Ascending aorta (tissue), 2 donors: ENCODE measurements at places on chromosomes 5 and 9.

- DNase-seq, result peak; percentile 62
These were observed 10.3 kb downstream of the NINJ1 start for GRCh38 chr9:93123561-93124283.

- DNase-seq, result no peak
These were observed 5.9 kb upstream of the SLC22A5 start for GRCh38 chr5:132363431-132364112.

DNA sequence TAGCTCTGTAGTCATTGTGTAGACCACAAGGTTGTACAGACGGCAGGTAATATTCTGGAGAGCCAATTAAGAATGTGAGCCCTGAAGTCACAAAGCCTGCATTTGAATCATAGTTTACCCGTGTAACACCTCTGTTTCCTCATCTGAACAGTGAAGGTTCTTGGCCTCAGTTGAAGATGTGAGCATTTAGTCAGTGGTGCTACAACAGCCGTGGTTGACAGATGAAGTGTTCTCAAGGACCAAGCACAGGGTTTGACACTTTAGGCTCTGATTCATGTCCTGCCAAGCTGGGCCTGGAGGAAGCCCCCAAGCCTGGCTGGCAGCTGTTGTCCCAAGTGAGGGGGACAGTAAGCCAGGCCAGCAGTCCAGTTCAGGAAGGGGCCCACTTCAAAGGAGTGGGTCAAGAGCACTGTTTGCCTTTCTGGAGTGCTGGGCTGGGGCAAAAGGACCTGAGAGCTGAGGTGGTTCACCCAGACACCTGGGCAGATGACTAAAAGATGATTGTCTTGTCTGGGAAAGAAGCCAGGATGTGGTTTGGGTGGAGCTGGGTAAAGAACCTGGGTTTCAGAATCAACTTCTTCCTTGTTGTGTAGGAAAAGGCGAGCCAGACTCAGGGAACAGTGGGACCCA, 20.7 kb downstream of the FAXDC2 start:
- DNase-seq, result no peak

DNA sequence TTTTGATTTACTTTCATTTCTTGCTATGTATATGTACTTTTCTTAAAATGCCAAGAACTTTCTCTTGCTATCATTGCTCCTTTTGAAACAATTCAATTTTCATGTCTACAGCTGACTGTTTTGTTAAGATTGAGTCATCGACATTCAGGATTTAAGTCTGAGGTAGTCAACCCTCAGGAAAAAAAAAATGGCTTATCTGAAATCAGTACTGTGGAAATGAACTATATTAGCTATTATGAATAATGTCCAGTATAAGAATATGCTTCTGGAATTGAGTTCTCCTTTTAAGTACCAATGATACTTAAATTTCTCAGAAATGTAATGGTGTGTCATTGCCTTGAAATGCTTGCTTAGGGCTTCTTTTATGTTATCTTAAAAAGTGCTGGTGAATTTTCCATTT, 37.9 kb downstream of the TNFAIP8 start:
- DNase-seq, result no peak

- DNase-seq, result peak; percentile 61
These were observed 6.1 kb downstream of the ANKS6 start for GRCh38 chr9:98790134-98790841.

DNA sequence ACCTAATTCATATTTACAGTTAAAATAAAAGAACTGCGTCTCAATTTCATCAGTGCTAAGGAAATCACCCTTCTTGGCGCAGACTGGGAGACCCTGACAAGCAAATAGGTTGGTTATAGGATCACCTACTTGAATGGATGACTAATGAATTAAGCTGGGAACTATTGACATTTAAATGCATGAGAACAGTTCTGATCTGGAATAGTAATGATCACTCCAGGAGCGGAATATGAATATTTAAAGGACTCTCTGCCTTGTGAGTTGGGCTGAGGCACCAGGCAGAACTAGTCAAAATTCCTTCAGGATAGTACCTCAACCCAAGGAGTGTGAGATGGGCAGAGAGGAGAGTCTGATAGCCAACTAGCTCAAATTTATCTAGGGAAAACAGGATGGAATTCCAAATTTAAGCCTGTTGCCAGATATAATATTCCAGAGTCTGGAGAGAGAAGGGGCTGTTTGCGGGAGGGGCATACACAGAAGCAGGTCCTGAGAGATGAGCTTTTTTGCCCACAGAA, 364.4 kb downstream of the CSNK1G3 start:
- DNase-seq, result no peak

GRCh38 chr9:114205171-114206015, 50.1 kb downstream of the COL27A1 start:
- DNase-seq, result peak; percentile 89

DNA sequence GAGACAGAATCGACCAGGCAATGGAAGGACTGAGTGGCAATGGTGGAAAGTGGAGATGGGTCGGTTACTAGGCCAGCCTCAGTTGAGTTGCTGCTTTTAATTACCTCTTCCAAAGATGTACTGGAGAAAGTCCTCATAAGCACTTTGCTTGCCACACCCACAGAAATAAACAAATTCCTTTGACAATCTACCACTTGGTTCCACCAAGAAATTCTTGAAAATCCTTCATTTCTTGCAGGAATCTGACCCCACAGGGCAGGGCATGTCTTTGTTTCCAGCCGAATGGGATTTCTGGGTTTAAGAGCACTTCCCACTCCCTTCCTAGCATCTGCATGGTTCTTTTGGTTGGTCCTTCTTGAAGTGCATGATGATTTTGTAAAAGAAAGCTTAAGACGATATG, 54.5 kb downstream of the ADAMTS12 start:
- no peak for DNase-seq

DNA sequence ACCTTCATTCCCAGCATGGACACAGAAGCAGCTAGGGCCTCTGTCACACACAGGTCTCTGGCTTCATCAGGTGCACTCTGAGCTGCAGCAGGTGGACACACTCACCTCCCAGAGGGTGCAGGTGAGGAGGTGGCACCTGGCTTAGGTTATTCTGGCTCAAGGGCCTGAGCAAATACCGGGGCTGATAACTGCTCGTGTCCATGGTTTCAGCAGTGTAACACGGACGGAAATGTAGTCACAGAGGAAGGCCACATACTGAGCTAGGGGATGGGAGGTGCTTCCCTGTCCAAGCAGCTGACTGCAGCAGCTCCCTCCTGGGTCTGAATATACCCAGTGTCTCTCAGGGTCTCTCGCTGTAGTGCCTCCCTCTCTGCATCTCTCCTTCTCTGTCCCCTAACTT, 5.7 kb downstream of the PHF2 start:
- DNase-seq, result no peak

DNA sequence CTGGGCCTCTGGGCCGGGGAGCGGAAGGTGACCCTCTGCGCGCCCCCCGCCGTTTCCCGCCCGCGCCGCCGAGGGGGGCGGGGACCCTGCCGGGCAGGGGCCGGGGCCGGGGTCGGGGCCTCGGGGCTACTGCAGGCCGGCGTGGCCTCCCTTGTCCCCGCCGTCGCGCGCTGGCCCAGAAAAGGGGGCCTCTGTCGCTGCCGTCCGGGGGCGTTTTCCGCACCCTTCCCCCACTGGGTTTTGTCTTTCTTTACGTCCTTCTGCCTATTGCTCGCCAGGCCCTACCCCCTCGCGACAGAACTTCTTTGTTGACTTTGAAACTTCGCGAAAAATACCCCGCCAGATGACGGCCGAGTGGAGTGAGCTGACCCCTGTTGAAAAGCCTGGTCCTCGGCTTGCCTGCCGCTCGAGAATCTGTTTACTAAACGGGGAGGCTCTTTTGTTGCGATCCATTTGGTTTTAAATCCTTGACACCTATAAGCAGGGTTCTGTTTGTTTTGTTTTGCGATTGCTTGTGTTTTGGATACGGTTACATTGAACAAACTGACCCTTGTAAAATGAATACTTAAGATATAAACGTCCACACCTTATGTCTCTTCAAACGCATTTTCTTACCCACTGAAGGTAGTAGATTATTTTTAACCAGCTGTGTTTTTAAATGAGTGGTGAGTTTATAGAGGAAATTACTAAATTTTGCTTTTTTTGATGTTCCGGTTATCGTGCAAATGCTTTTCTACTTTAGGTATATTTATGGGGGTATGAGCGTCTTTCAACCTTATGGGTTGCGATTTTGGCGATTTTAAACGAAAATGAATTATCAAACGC, 765 bp downstream of the MARCHF6 start:
- DNase-seq, result no peak

- no peak for DNase-seq
These were observed 17.8 kb upstream of the GLIS3 start for GRCh38 chr9:4317681-4318080.

DNA sequence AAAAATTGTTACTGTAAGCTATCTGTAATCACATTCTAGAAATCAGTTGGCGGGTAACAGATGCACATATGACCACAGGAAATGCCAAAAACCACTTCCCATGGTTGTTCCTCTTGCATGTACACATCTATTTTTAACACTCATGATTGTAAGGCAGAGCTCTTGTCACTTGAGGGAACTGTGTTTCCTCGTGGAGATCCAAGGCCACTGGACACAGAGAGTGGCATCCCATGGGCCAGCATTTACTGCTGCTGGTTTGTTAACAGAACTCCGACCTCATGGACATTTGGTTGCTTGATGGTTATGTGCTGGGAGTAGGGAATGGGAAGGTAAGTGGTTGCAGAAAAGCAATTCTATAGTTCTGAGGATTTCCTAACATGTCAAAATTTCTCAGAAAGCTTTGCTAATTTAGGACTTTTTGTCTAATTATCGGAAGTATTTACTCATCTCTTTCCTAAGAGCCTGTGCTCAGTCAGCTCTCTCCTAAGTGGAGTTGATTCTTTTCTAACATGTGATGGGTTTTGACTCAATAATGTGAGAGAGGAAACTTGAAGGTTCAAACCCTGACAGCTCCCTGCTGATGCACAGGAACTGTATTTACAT, 202.0 kb upstream of the NR3C1 start:
- DNase-seq, result peak; percentile 64

DNA sequence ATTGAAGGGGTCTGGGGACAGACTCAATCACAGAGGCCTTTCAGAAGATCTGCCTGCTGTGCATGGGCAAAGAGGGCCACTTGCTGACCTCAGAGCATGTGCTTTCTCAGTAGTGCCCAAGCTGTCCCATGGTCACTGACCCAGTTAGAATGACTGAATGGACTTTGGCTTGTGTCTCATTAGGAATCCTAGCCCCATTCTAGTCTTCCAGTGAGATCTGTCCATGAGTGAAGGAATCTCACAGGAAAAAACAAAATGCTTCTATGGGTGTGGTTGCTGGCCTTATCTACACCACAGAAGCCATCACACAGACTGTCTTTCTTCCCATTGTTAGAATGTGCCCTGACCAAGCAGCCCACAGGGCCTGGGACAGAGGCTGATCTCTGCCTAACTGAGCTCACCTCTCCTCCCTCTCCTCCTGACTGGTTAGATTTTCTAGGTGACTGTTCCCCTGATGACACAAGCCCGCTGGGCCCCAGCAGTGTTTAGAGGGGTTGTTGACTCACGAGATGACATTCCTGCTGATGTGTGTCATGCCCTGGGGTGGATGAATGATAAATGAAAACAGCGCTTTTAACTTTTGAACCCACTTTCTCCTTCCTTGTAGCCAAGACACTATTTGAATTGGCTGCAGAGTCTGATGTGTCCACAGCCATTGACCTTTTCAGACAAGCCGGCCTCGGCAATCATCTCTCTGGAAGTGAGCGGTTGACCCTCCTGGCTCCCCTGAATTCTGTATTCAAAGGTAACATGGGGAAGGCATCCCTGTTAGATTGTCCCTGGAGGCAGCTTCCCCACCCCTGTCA, 24.8 kb downstream of the TGFBI start:
- peak; percentile 87 for DNase-seq

DNA sequence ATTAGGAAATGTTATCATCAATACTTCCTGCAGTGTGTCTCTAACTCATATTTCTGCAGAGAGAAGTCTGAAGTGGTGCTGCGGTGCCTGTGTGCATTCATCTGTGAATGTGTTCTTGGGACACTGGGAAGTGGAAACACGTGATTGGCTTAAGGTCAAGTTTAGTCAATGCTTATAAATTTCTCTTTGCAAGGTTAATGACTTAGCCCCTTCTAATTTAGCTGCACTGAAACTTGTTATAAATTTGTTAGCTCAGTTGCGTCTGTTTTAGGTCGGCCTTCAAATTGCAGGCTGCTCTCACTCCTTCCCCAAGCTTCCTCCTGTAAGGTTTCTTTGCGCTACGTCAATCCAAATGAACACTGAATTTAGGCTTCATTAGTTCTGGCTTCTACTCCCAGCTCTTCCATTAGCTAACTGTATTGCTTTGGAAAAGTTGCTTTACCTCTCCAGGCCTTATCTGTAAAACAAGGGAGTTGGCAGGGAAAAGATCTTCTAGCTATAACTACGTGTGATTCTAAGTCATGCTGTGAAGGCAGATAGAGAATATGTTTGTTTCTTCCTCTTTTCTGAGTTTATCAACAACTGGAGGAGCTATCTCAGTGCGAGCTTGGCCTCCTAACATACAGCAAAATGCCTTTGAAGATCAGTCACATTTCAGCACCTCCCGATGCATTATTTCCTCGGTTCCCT, 341.8 kb downstream of the NFIB start:
- DNase-seq, result no peak

- no peak for DNase-seq
These were observed 57.1 kb downstream of the MAST4 start for GRCh38 chr5:66653325-66653724.

DNA sequence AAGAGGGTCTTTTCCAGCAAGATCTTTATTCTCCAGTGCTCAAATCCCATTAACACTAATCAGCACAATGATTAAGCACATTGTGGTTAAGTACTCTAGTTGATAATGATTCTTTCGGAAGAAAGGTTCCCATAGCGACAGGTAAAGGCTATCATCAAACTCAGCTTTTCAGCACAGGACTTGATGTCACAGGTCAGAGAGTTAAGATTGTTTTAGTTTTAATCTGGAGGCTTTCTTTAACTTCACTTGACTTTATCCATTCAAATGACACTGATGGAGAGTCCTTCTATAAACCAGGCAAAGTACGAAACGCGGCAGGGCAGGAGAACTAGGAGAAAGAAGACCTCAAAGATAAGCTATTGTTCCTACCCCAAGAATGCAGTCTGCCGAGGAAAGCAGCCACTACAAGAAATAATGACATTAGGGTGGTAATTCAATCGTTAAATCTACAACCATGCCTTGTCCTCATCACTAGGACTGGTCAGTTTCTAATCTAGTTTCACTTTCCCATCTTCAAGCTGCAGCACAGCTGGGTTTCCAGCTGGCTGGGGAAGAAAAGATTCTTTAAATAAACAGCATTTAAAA, 4.6 kb downstream of the NRG2 start:
- no peak for DNase-seq

GRCh38 chr5:142827934-142828576, 57.9 kb downstream of the ARHGAP26 start:
- no peak for DNase-seq

DNA sequence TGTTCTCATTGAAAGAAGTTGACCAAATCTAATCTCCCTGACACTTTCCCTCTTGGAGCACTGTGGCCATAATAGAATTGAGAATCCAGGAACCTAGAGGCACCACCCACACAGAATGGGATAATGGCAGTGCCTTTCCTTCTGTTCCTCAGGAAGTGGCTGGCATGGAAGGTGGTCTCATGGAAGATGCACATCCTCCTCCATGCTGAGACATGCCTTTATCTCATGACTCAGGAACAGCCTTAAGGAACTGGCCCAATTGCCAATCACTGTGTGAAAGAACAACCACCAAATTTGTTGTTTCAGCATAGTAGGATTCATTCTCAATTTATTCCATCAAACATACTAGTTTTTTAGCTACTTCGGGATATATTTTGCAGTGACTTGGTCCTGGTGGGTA, 137.5 kb upstream of the RASGRF2 start:
- no peak for DNase-seq
